CD4-positive, CD25-positive, alpha-beta regulatory T cell (primary cell): ENCODE measurements at places on chromosomes 1 and 21. TPM values are rescaled to one million over a fixed set of nuclear protein-coding genes. Genes with fewer than 3 reads are reported as not detected.
A peak's percentile ranks its signal among the peaks of the same experiment; 100 is the strongest.

- no peak overlapping the region for H3K27ac ChIP-seq
- H3K4me3 ChIP-seq = no peak overlapping the region
- no peak for DNase-seq
These were observed 52.8 kb upstream of the TBX15 start for GRCh38 chr1:119040906-119041305.

DNA sequence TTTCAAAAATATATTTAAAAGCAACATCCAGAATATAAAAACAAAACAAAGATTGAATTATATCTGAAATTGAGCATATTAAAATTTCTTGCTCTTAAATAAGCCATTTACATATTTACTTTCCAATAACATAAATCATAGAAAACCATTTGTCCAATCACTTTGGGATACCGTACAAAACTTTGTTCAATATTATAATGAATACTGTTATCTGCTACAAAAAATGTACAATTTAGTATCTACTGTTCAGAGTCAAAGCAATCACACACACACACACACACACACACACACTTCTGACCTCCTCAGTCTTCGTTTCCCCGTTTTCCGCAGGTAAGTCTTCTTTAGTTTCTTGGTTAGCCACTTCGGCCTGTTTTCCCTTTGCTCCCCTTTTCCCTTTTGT lies 4.0 kb downstream of the HMGN1 start:
- peaks cover 40% of the 10 kb centered on the region for H3K36me3 ChIP-seq
- peaks cover 30% of the 10 kb centered on the region for H3K4me1 ChIP-seq
- peak overlapping the region; percentile 7 for H3K27ac ChIP-seq
- no peak overlapping the region for H3K4me3 ChIP-seq
- H3K27me3 ChIP-seq = no peaks in the 10 kb centered on the region

- H3K4me3 ChIP-seq = no peak overlapping the region
- H3K4me1 ChIP-seq = no peaks in the 10 kb centered on the region
- H3K27ac ChIP-seq = no peak overlapping the region
- H3K27me3 ChIP-seq = no peaks in the 10 kb centered on the region
- no peak for DNase-seq
These were observed 221.9 kb downstream of the PBX1 start for GRCh38 chr1:164780863-164781262.

- no peak overlapping the region for H3K4me3 ChIP-seq
- H3K36me3 ChIP-seq = no peaks in the 10 kb centered on the region
- H3K27me3 ChIP-seq = no peaks in the 10 kb centered on the region
These were observed 27.8 kb upstream of the CNTN2 start for GRCh38 chr1:205015241-205015640.

GRCh38 chr1:93411000-93411399 lies 36.9 kb upstream of the FNBP1L start:
- H3K27me3 ChIP-seq = peaks cover 3% of the 10 kb centered on the region
- H3K36me3 ChIP-seq = no peaks in the 10 kb centered on the region
- no peaks in the 10 kb centered on the region for H3K4me1 ChIP-seq
- no peak for DNase-seq

GRCh38 chr1:209435654-209436566 lies 147.6 kb upstream of the CAMK1G start:
- H3K27me3 ChIP-seq = no peaks in the 10 kb centered on the region
- H3K4me3 ChIP-seq = no peak overlapping the region
- no peaks in the 10 kb centered on the region for H3K36me3 ChIP-seq
- no peaks in the 10 kb centered on the region for H3K4me1 ChIP-seq
- DNase-seq = no peak
- H3K27ac ChIP-seq = no peak overlapping the region

- H3K27me3 ChIP-seq = no peaks in the 10 kb centered on the region
- no peak overlapping the region for H3K27ac ChIP-seq
- peak overlapping the region; percentile 13 for H3K4me3 ChIP-seq
- H3K4me1 ChIP-seq = peaks cover 42% of the 10 kb centered on the region
These were observed 2.9 kb downstream of the MACO1 start for GRCh38 chr1:25433389-25434186.

DNA sequence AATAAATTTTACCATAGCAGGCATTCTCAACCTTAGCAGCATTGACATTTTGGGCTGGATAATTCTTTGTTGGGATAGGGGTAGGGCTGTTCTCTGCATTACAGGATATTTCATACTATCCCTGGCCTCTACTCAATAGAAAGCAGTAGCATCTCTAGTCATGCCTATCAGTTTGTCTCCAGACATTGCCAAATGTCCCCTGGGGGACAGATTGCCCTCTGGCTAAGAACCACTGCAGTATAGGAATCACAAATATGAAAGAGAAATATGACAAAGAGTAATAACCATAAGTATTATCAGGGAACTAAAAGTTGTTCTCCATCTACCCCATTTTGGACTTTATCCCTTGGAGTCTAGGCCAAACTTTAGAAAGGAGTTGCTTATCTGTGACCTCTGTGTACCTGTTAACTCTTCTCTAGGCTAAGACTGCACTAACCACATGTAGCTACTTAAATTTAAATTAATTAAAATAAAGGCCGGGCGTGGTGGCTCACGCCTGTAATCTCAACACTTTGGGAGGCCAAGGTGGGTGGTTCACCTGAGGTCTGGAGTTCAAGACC lies 76.1 kb downstream of the AGO3 start:
- H3K36me3 ChIP-seq = peaks cover 7% of the 10 kb centered on the region
- H3K4me1 ChIP-seq = no peaks in the 10 kb centered on the region
- H3K4me3 ChIP-seq = no peak overlapping the region
- no peak for DNase-seq
- no peak overlapping the region for H3K27ac ChIP-seq

DNA sequence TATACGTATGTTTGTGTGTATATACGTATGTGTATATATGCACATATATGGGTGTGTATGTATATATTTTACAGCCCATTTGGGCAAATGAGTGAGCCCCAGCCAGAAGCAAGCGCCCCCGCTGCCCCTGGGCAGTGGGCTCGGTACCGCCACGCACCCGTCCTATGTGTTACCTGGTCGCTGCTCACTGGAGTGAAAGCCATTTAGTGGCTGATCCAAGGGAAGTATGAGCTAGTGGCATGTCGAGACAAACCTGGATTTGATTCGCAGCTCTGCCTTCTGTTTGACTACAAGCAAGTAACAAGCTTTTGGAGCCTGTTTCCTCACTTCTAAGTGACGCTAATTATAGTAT lies 35.8 kb upstream of the JAK1 start:
- H3K27me3 ChIP-seq = no peaks in the 10 kb centered on the region
- no peaks in the 10 kb centered on the region for H3K36me3 ChIP-seq
- DNase-seq = no peak

GRCh38 chr1:39102537-39103327 lies 76.6 kb downstream of the NDUFS5 start:
- no peaks in the 10 kb centered on the region for H3K36me3 ChIP-seq
- no peak overlapping the region for H3K27ac ChIP-seq
- no peak overlapping the region for H3K4me3 ChIP-seq
- no peak for DNase-seq
- H3K4me1 ChIP-seq = peaks cover 15% of the 10 kb centered on the region
- no peaks in the 10 kb centered on the region for H3K27me3 ChIP-seq

Gene ADAMTS1
- 0.32 TPM for total RNA-seq

GRCh38 chr1:171595324-171595723 lies 26.7 kb upstream of the MYOCOS start:
- no peak overlapping the region for H3K4me3 ChIP-seq
- H3K4me1 ChIP-seq = no peaks in the 10 kb centered on the region
- H3K27me3 ChIP-seq = no peaks in the 10 kb centered on the region
- H3K36me3 ChIP-seq = peaks cover 34% of the 10 kb centered on the region
- no peak for DNase-seq

DNA sequence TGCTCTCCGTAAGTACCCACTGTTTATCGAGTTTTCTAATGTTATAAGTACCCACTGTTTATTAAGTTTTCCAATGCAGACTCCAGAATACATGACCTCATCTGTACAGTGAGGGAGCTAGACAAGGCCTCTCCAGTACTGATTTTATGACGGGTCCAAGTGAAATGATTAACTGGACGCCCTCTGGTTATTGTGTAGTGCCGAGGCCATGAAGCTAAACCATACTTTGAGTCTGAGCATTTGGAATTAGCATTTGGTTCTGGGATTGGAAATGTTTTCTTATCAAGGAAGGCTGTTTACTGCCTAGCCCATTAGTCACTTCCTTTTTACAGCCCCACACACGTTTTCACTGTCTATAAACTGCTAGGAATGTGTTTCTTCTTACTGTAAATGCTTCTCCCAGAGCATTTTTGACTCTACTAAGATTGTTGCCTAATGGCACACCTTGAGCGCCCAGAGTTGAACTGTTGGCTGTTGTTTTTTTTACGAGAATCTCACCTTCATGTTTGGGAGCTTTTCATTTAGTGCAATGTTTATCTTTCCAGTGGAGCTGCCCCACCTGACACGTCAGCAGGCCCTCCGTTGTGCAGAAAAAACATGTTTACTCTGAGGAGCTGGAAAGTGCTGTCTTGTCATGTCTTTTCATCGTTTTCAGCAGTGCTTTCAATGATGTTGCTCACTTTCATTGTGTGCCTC lies 26.9 kb downstream of the SPATA46 start:
- H3K4me3 ChIP-seq = no peak overlapping the region
- no peaks in the 10 kb centered on the region for H3K36me3 ChIP-seq
- H3K27me3 ChIP-seq = peaks cover 3% of the 10 kb centered on the region
- no peak overlapping the region for H3K27ac ChIP-seq
- no peak for DNase-seq

Gene NR5A2
- not detected for total RNA-seq

Gene AHDC1
- 26.2 TPM for total RNA-seq

- no peaks in the 10 kb centered on the region for H3K27me3 ChIP-seq
- DNase-seq = no peak
- no peaks in the 10 kb centered on the region for H3K36me3 ChIP-seq
- no peaks in the 10 kb centered on the region for H3K4me1 ChIP-seq
- H3K4me3 ChIP-seq = no peak overlapping the region
These were observed 233.9 kb downstream of the KIF26B start for GRCh38 chr1:245388687-245389086.

GRCh38 chr1:8166406-8166805 lies 140.3 kb upstream of the ERRFI1 start:
- peaks cover 39% of the 10 kb centered on the region for H3K4me1 ChIP-seq
- no peaks in the 10 kb centered on the region for H3K36me3 ChIP-seq
- no peak overlapping the region for H3K4me3 ChIP-seq
- DNase-seq = no peak

GRCh38 chr1:6473974-6474814 lies 8.2 kb upstream of the TNFRSF25 start:
- no peak overlapping the region for H3K27ac ChIP-seq
- no peak overlapping the region for H3K4me3 ChIP-seq
- no peaks in the 10 kb centered on the region for H3K27me3 ChIP-seq
- peaks cover 4% of the 10 kb centered on the region for H3K4me1 ChIP-seq
- no peaks in the 10 kb centered on the region for H3K36me3 ChIP-seq

Gene APOBEC4
- total RNA-seq = not detected

Gene PDE4B
- 200 TPM for total RNA-seq

DNA sequence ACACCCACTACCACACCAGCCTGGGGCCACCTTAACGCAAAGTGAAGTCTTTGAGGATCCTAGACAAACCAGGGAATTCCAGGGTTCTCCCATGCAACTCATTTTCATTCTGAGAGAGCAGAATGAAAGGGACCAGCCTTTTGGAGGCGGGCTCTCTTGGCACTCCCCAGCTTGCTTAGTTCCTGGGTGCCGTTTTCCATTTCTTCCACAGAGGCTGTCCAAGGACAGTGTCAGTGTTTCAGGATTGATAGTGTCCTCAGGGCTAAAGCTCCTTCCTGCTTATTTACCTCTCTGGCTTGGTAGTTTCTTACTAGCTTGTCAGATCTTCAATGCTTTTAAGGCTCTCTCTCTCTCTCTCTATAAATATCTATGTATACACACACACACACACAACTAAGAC lies 30.1 kb upstream of the GNG4 start:
- H3K36me3 ChIP-seq = peaks cover 27% of the 10 kb centered on the region
- H3K27ac ChIP-seq = no peak overlapping the region
- H3K27me3 ChIP-seq = no peaks in the 10 kb centered on the region
- H3K4me1 ChIP-seq = no peaks in the 10 kb centered on the region

Gene RORC
- total RNA-seq = 6.2 TPM

DNA sequence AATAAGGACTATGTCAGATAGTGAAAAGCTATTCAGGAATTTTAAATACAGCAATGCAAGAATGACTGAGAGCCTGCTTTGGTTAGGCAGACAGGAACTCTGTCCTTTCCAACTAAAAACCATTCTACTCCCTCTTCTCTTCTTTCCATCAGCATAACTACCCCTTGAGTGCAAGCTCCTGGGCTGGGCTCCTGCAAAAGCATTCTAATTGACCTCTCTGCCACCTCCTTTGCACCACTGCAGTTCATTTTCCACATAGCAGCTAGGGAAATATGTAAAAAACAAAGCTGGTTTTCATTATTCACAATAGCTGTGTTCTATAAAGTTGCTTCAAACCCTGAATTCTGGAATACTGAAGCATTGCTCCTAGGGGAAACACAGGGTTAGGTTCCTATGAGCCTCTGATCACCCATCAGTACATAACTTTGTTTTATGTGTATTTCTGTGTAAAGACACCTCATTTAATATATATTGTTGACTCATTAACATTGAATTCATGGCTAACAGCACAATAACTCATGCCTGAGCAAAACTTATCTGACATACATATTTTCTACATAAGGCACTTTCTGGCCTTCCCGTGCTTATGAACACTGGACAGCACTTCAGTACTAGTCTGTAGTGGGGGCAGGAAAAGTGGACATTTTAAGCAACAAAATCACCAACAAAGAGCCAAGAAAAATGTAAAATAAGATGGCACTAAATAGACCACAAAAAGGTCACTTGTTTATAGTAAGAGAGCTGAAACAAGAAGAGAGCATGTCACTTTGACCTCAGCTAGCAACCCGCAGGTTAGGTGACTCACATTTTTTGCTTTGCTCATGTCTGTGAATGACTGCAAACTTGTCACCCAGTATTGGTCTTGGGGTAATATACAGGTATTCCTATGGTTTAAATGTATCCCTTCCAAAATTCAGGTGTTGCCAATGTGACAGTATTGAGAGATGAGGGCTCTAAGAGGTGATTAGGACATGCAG lies 57.9 kb upstream of the IRF2BP2 start:
- no peak for DNase-seq
- H3K36me3 ChIP-seq = no peaks in the 10 kb centered on the region
- no peak overlapping the region for H3K4me3 ChIP-seq
- no peaks in the 10 kb centered on the region for H3K4me1 ChIP-seq

DNA sequence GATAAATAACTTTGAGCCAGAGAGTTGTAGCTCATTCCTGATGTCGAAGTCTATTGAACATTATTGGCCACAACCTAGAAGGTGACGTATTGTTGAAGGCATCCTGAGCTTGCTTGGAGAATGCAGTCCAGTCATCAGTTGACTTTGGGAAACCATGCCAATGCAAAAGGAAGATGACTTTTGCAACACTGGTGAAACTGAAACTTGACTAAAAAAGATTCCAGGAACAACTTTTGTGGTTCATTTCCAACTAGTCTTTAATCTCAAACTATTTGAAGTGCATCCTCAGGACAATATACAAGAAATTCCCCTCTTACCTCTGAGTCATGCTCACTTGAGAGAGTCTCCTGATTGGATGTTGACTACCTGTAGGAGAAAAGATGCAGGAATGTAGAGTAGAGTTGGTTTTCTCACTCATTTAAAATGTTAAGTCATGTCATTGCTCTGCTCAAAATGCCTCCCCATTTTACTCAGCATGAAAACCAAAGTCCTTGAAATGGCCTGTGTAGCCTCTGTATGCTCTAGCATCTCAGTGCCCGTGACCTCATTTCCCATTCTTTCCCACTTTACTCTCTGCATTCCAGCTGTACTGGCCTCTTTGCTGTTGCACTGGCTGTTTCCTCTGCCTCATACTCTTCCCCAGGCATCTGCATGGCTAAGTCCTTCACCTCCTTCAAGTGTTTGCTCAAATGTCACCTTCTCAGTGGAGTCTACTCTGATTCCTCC lies 24.4 kb upstream of the LEPR start:
- H3K36me3 ChIP-seq = no peaks in the 10 kb centered on the region
- DNase-seq = no peak
- no peak overlapping the region for H3K27ac ChIP-seq
- no peak overlapping the region for H3K4me3 ChIP-seq
- peaks cover 7% of the 10 kb centered on the region for H3K4me1 ChIP-seq
